Neural crest cell (in vitro differentiated cells): ENCODE measurements at places on chromosomes 11 and 22.

GRCh38 chr22:24106385-24107381, 74.6 kb upstream of the SUSD2 start:
- DNase-seq: no peak

DNA sequence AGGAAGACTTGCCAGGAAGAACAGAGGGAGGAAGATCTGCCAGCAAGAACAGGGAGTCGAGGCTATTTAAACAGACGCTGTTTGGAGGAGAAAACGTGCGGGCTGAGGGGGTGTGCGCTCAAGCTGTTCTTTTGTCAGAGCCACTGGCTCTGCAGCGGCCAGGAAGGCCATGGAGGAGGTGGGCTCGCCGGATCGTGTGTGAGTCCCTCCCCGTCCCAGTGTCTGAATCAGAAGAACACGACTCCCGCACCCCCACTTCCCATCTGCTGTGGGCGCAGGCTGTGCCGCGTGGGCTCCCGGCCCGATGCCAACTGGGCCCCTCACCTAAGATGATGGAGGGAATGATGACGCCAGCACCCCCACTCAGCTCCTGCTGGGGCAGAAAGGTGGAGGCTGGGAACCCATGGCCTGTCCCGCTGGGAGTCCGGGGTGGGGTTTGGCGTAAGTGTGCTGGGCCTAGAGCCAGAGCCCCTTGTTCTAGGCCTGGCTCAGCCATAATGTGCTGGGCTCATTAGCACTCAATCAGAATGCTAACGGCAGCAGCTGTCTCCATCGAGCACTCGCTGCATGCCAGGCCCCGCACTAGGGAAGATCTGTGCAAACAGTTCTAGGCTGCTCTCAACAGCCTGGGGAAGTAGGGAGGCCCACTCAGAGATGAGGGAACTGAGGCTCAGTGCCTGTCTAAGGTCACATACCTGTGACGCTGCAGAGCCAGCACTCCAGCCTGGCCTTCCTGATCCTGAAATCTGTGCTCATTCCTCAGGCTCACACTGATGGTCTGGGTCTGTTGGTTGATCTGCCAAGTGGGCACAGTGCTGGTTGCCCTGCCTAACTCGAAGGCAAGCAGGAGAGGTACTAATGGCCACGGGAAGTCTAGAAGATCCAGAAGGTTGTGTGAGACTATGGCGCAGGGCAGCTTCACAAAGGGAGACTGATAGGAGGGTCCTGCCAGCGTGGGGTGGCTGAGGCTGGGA, 11.5 kb downstream of the NPTXR start:
- DNase-seq: no peak

DNA sequence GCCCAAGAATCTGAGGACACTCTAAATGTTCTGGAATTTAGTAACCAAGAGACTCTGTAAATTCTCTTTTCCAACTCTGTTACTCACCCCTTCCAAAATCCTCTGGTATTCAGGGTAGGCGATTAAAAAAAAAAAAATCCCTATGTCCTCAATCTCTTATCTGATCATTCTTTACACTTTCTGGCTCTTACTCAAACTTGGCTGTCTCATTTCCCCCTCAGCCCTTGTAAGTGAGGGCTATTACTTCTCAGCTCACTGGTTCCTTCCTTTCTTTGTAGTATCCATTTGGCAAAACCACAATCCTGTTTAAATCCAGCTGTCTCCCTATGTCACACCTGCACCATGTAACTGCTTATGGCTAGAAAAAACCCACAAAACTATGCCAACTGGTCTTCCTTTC, 12.7 kb upstream of the MSANTD2 start:
- DNase-seq: no peak

DNA sequence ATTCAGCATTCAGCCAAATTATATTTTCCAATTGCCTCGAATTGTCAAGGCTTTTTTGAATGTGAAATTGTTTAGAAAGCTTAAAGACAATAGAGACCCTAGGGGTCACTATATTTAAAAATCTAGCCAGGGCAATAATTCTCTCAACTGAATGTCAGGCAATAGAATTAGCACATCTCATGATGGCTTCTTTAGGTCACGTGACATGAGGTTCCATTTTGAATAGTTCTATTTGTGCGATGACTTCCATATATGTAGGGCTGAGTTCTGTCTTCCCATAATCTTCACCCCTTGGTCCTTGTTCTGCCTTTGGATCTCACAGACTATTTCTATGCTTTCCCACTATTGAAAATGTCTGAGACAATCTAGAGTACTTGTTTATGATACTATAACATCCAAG, 527.7 kb upstream of the KIRREL3 start:
- no peak for DNase-seq

- DNase-seq: no peak
Measured at GRCh38 chr22:23002612-23003180, 67.6 kb upstream of the GNAZ start.

GRCh38 chr11:8756201-8756600, 73.6 kb downstream of the RPL27A start:
- DNase-seq: no peak

GRCh38 chr22:45224331-45224730, 16.4 kb downstream of the KIAA0930 start:
- no peak for DNase-seq
